ENCODE measurements at places on chromosomes 7 and 10.

DNA sequence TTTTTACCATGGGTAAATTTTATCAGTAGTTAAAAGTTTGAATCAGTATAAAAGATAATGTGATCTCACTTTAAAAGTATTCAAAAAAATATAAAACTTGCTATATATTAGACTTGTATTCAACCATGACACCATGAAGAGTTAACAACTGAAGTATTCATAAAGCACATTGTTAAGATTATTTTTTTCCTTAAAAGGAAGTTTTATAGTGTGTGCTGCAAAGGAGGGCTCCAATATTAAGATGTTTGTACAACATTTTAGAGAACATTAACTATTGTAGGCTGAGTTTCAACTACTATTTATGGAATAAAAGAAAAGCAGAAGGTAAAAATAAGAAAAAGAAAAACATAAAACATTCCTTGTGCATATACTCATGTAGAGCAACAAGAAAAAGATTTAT, 24.5 kb upstream of the CUBN start:
- no peak for DNase-seq

DNA sequence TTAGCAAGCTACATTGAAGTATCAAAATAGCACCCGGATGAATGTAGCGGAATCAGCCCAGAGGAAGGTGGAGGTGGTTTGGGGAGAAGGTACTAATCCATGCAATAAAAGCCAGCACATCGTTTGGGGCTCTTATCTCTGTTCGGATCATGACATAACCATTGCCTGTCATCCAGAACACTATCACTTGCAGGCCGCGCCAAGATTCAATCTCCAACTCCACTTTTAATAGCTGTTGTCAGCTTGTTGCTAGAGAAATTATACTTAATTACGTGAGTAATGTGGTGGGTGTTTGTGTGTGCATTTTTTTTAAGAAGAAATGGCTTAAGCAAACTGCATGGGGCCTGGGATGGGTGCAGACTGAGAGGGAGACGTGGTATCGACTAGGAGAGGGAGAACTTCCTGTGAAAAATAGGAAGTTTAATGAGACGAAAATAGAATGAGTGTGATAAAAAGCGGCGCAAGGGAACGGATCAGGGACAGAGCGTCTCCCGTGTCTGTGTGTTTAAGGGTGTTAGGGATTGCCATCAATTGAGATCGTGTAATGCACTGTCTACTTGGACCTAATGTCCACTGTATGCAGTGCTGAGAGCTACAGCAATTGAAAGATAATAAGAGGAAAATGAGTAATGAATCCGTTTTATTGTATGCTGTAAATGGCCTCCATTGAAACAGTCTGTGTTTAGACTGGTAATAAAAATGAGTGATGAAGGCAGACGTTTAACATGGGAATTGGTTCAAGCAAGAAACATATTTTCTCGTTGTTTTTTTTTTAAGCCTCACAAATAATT, 27.6 kb upstream of the SFMBT2 start:
- DNase-seq = no peak

DNA sequence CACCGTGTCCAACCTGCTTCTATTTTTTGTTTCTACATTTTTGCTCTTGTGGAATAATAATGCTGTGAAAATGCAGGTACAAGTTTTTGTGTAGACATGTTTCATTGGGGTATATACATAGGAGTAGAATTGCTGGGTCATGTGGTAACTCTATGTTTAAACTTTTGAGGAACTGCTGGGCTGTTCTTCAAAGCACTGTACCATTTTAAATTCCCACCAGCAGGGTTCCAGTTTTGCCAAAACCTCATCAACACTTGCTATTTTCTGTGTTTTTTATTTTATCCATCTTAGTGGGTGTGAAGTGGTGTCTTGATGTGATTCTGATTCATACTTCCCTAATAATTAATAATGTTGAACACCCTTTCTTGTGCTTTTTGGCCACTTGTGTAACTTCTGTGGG, 138.6 kb downstream of the RGS10 start:
- DNase-seq = no peak

DNA sequence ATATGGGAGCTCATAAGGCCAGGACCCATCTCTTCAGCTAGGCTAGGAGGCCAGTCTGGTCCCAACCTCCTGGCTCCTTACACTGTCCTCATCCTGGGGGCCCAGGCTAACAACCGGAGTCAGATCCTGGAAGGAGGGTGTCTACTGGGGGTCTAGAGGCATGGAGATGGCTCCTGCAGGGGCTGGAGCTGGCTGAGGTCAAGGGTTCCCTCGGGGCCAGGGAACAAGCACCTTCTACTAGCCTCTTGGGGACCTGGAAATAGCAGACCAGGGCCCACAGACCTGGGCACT, 37.2 kb downstream of the CLRN3 start:
- no peak for DNase-seq

DNA sequence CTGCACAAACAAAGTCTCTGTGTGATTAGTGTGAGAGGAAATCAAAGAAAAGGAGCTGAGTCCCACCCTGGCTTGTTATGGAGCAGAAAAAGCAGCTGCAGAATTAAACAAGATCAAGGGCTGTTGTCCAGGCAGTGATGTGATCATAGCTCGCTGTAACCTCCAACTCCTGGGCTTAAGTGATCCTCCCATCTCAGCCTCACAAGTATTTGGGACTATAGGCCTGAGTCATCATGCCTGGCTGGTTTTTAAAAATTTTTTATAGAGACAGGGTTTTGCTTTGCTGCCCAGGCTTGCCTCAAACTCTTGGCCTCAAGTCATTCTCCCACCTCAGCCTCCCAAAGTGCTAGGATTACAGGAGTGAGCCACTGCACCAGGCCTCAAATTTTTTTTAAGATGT, 88.9 kb downstream of the IPMK start:
- no peak for DNase-seq

GRCh38 chr10:114367351-114368056, 36.8 kb downstream of the AFAP1L2 start:
- DNase-seq = no peak

DNA sequence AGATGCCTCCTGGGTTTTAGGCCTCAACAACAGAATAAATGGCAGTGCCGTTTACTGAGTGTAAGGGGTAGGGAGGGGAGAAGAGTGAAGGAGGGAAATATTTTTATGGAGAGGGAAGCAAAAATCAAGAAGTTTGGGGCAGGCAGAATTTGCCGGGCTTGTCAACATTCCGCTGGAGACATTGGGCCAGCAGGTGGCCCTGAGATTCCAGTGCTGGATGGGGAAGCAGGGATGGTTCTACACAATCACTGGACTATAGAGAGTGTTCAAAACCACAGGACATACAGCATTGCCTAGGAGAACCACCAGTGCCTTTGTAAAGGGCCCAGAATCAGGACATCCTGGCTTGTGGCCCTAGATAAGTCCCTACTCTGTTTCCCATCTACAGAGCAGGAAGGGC, 598.6 kb upstream of the MGMT start:
- DNase-seq = no peak

DNA sequence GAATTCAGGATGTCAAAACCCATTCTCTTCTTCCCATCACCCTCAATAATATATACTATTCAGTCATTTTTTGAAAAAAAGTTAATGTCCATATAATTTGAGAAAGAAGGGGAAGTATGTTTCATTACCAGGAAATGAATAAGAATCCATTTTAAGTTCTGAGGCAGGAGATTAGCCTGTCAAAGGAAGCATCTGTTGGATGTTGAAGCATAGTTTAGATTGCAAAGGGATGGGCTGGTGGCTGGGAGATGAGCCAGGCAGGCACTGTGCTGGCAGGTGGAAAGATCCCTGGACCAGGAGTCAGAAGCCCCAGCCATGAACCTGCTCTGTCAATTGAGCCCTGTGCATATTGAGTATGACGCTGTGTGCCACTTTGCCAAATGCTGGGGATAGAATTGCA, 48.4 kb upstream of the CRTAC1 start:
- DNase-seq = no peak

GRCh38 chr7:156419782-156420181, 220.8 kb upstream of the RNF32 start:
- no peak for DNase-seq

DNA sequence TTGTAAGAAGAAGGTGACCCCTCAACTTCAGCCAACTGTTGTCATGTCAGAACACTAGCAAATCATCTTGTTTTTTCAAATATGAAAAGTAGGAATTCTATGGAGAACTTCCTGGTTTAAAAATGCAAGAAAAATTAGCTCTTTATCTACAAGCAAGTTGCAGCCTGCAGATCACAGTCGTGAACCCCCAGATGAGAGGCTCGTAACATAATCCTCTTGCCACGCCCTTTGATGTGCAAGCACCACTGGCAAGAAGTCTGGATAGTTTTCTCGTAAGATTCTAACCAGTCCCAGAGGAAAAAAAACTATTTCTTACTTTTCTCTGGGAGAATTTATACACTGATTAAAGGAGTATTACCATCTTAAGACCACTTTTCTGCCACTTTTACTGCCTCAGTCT, 132.3 kb downstream of the DPY19L1 start:
- DNase-seq = no peak

DNA sequence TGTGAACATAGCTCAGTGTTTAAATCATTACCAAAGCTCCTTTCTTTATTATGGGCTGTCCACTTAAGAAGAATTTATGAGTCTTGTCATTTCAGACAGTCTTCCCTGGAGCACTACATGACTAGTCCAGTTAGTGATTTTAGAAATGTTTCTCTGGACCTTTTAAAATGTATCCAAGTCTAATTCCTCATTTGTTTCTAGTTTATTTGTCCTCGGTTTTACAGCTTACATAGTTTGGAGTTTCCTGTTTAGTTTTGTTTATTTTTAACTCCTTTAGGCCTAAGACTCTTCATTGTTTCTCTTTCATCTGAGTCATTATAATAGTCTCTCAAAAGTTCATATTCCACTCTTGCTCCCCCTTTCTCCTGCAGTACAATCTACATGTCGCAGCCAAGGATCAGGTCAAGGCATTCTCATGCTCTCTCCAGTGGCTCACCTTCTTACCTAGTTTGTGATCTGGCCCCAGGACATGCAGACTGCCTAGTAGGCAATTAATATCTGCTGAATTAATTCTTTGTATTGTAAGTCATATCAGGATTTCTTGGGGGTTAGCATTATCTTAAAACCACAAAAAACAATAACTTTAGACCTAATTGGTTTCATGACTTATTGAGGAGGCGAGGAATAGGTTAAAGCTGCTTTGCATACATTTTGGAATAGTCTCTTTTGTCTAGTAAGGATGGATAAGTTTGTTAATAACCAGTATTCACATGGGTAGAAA, 93.8 kb downstream of the MAPK8 start:
- DNase-seq = no peak

- DNase-seq = no peak
These were observed 304.7 kb upstream of the AOAH start for GRCh38 chr7:37028909-37029440.

DNA sequence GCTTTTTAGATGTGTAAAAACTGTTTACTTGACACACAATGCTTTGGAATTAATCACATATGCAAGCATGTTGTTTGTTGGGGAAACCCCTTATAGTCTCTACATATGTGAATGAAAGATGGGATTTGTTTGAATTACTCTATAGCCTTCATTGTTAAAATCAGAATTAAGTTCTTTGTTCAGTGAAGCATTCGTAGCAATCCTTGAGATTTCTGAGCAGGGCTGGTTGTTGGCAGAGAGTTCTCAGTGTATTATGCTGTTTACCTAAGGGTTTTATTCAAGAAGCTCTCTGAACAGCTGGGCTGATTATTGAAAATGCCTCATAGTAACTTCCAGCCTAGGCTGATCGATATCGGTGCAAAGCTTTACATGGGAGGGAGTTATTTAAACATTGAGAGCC, 190.9 kb downstream of the VTI1A start:
- DNase-seq = no peak

GRCh38 chr7:69465262-69465661, 133.0 kb upstream of the AUTS2 start:
- DNase-seq = no peak

DNA sequence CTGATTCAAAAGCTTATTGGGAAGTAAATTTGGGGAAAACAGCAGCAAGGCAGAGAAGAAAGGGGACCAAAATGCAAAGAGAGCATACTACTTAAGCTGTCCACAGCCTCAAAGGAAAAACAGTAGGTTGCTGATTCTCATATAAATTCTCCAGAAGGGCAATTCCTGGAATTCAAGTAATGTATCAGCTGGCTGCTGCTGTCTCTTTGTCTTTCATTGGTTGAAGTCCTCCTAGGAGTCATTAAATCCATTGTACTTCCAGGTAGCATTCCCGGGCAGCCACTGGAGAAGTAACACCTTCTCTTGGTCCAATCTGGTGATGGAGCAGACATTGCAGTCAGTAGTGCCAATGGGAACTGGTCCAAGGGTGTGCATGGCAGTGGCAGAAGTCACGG, 22.7 kb downstream of the BET1 start:
- DNase-seq = no peak

DNA sequence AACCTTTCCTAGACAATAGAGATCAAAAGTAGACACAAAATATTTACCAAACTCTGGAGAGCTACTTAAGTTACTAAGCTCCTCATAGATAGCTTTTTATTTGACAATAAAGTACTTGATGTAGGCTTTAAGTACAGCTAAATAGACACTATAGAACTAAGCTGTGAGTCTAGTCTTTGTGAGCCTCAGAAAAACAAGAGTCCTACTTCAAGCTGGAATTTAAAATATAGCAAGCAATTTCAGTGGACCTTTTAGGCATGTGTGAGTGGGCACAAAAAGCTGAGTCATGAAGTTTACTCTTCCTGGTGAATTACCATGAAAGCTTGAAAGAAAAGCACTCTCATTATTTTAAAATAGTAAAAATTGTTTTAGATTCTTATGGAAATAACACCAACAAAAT, 76.1 kb downstream of the ADD3 start:
- DNase-seq = no peak

- DNase-seq = no peak
These were observed 143.2 kb downstream of the GRK5 start for GRCh38 chr10:119350502-119351097.

- DNase-seq = no peak
These were observed 444.0 kb upstream of the NFE2L3 start for GRCh38 chr7:25707768-25708620.

DNA sequence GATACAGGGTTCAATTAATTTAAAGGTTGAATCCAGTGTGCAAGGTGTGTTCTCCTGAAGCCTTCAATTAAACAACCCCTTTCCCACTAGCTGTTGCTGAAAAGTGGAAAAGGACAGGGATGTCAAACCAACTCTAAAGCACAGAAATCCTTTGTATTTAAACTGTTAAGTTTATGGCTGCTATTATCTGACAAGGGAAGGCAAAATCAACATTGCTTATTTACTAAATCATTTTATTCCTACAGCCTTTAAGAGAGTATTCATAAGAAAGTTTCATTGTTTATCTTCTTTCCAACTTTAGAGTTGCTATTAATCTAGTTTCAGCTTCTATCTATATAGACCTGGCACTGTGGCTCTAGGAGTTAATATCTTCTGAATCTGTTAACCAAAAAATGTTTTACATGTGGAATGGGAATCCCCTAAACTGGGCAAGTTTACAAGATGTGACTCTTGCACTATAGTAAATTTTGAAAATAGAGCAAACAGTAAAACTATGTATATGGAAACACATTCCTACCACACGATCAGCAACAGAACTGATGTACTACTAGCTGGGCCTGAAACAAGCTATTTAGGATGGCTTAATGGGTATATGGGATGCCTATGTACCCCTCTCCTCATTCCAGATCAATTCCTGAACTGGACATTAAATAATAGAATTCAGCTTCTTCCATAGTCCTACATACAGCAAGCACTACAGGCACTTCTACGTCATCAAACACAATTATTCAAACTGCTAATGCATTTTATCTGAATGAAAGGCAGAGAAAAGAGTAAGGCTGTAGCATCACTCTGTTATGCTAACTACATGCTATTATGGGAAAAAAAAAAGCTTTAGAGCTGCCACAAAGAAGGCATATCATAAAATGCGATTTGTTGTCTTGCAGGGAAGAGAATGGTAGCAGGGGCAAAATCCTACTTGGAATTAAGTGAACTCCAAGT, 52.8 kb downstream of the CDK6 start:
- no peak for DNase-seq

GRCh38 chr7:127525866-127526480, 59.4 kb downstream of the GCC1 start:
- DNase-seq = no peak
